ENCODE measurements at places on chromosomes 12 and 14. TPM values are rescaled to one million over a fixed set of nuclear protein-coding genes. Genes with fewer than 3 reads are reported as not detected.

Gene GUCY2C
- not detected for polyA plus RNA-seq

GRCh38 chr12:22283508-22283907, 51.0 kb downstream of the ST8SIA1 start:
- H3K4me1 ChIP-seq = no peaks in the 10 kb centered on the region
- H3K4me3 ChIP-seq = no peak overlapping the region
- H3K27me3 ChIP-seq = no peaks in the 10 kb centered on the region
- no peaks in the 10 kb centered on the region for H3K36me3 ChIP-seq

DNA sequence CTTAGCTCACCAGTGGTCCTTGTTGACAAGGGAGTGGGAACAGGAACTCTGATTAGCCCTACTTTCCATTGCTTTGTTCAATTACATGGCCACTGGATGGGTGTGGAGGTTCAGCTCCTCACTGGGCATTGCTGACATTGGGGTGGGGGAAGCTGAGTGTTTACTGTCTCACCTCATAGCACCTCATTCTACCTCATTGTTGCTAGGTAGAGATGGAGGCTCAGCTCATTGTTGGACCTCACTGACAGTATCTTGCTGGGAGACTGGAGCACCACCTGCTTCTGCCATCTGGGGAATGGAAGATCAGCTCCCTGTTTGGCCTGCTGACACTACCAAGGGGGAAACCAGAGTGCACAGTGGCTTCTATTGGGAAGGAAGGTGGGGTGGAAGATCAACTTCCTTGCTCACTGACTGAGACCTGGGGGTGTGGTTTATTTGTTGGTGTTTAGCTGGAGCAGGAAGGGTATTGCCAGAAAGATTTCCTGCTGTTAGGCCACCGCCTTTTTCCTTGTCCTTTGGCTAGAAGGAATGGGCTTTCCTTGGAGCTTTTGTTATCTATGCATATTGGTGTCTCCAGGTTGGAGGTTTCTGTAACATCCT, 1.3 kb upstream of the OR4E2 start:
- H3K4me3 ChIP-seq = no peak overlapping the region
- no peak for DNase-seq
- no peaks in the 10 kb centered on the region for H3K36me3 ChIP-seq
- H3K4me1 ChIP-seq = no peaks in the 10 kb centered on the region

GRCh38 chr12:51669996-51670395, 79.0 kb downstream of the SCN8A start:
- no peaks in the 10 kb centered on the region for H3K4me1 ChIP-seq
- no peak for DNase-seq
- H3K27ac ChIP-seq = no peak overlapping the region
- H3K27me3 ChIP-seq = no peaks in the 10 kb centered on the region
- H3K36me3 ChIP-seq = no peaks in the 10 kb centered on the region

GRCh38 chr12:93563807-93564538, 8.5 kb upstream of the SOCS2 start:
- H3K4me1 ChIP-seq = peaks cover 15% of the 10 kb centered on the region
- no peak overlapping the region for H3K4me3 ChIP-seq
- peak; percentile 45 for DNase-seq
- peaks cover 28% of the 10 kb centered on the region for H3K36me3 ChIP-seq
- peak overlapping the region; percentile 17 for H3K27ac ChIP-seq

Gene PTGER2
- polyA plus RNA-seq = not detected

Gene KITLG
- polyA plus RNA-seq = not detected

Gene CCDC177
- polyA plus RNA-seq = not detected

Data from K562 (cell line).